ENCODE measurements at places on chromosomes 2 and 18. TPM values are rescaled to one million over a fixed set of nuclear protein-coding genes. Genes with fewer than 3 reads are reported as not detected.

DNA sequence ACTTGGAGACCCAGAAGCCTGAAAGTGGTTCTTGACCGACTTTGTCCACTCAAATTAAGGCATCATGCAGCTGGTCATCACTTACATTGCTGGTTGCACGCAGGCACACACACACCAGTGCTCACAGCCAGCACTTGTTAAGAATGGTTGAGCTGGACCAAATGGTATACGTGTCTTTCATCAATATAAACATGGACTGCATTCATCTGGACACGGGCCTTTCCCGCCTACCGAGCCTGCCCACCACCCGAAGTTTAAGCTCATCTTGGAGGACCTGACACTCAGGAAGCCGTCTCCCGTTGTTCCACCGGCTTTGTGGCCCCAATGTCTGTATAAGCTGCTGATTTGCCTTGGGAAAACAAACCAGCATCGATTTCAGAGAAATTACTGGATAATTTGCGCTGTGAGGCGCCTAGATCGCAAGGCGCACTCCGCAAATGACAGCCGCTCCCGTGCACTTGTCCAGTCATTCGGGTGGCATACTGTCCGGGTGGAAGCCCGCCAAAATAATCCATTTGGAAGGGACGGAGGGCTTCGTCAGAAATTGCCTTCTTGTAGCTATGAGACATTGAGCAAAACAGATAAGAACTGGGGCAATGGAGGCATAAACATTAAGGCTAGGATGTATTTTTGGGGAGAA, 40.1 kb upstream of the AKAIN1 start:
- DNase-seq: no peak

DNA sequence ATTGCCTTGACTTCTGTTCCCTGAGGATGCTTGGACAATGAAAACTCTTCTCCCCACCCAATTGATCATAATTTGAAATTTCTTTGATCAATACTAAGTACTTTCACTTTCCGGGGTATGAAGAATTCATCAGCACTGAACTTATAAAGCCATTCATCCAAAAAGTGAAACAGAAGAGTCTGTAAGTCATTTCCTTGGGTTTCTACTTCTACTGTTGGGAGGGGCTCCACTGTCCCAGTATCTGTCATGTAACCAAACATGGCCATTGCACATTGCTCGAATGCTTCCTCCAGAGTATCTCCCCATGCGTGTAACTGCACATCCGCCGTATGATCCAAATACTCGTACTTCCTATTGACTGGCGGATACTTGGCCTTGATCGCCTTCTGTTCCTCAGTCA, 30.3 kb downstream of the NCL start:
- DNase-seq: no peak

The WDR35 gene
- 8.1 TPM for total RNA-seq

DNA sequence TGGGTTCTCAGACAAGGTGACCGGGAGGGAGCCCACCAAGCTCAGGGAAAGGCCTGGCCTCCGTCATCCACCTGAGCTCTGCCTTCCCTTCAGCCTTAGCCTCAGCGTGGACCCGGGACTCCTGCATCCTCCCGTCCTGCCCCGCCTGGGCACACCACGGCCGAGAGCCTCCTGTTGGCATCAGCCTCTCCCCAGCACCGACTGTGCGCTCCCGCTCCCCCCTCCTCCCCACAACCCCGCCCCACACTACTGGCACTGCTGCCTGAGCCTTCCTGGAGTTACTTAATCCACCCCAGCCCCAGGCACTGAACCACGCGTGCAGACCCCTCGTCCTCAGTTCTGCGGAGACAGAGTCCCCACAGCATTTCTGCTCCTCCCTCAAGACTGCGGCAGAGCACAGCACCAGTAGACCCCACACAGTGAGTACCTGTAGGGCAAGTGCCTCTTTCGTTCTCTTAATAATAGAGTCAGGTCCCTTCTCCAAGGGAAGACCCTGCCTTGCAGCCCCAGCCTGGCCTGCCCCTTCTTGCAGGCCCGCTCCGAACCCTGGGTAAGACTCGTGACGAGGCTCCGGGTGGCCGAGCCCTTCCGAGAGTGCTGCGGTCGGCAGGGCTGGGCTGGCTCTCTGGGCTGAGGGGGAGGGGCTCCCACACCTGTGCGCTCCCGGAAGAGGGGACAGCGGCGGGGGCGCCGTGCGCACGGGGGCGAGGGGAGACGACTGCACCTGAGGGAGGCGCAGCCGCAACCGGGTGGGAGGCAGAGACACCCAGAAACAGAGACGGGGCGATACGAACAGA, at the start of gene AMER3:
AMER3 (plus strand) TSS at position 285 of the 797 bp plus-strand sequence. CDS start 6,533 bp downstream, outside the sequence.
- DNase-seq: peak; percentile 75

DNA sequence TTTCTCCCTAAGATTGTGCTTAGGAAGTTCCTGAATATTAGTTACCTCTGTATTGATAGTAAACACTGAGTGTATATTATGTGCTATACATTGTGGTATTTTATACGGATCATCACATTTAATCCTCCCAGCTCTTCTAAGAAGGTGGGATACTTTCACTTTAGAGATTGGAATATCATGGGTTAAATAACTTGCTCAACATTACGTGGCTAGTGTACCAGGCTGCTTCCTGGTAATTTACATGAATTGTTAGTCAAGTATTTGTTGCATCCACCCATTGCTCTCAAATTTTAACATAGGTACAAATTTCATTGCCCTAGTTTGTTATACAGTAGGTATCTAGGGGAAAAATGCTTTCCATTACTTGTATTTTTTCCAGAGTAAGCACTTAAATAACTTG, 21.4 kb downstream of the FAM98A start:
- no peak for DNase-seq

The SEMA4F gene
- 6.2 TPM for total RNA-seq

DNA sequence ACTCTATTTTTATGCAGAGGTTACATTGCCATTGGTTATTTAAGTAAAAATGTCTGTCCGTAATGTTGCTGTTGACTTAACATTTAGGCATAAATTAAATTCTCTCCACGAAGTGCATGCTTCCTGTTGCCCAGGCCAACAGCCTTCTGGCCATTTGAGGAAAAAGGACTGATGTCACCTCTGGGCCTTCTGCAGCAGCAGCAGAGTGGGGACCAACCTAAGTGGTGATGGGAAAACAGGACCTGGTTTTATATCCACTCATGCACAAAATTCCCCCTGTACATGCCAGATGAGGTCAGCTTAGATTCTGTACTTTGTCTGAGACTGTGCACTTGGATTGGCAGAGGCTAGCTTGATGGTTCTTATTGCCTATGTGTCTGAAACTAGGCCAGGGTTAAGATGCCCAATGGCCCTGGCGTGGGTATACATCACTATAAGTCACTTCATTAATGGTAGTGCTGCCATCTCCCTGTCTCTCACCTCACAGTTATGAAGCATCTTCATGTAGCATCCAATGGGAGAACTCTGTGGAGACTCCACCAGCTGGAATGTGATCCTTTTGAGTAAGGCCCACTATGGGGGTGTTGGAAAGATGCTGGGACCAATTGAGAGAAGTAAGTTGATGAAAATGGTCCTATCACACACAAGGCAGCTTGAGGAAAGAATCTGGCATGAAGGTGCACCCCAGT, 4.4 kb downstream of the ARHGAP25 start:
- DNase-seq: no peak

DNA sequence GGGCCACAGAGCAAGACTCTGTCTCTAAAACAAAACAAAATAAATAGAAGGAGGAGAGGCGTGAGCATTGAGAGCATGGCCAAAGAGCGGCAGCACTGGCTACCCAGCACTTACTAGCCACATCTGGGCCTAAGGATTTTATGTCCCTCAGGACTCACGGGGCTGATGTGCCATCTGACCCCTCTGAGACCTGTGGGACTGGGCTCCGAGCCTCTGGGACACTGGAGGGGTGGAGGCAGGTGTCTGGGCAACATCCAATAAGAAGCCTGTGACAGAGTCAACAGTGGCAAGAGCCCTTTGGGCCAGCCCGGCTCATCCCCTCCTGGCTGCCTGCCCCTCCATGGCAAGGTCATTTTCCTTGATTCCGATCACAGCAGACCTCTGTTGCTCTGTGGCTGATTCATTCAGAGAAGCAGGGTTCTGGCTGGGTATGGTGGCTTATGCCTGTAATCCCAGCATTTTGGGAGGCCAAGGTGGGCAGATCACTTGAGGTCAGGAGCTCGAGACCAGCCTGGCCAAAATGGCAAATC, 60.7 kb downstream of the RRM2 start:
- no peak for DNase-seq

The RNF103 gene
- total RNA-seq: 21.8 TPM

DNA sequence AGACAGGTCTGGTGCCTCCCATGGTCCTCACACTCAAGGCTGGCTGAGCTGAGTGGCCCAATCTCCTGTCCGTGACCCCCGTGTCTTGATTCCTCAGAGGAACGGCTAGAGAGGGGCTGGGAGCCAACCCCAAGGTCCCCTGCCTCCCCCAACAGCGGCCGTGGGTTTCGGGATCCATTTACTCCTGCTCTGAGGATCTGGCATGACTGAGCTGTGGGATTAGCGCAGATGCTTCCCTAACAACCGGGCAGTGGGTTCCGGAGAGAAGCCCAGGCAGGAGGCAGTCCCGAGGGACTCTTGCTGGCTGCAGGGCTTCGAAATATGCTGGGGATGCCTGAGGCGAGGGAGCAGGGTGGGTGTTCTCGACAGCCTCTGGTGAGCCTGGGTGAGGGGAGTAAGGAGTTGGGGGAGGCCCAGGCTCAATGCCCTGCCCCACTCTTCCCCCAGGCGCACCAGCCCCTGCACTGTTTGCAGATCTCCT, 18.9 kb downstream of the GPR35 start:
- no peak for DNase-seq

The FARP2 gene
- 37.2 TPM for total RNA-seq

GRCh38 chr2:173079973-173080860, 4.6 kb downstream of the MAP3K20 start:
- no peak for DNase-seq

GRCh38 chr2:55163274-55163721, 68.8 kb downstream of the CLHC1 start:
- DNase-seq: no peak

The CD226 gene
- 0.02 TPM for total RNA-seq

DNA sequence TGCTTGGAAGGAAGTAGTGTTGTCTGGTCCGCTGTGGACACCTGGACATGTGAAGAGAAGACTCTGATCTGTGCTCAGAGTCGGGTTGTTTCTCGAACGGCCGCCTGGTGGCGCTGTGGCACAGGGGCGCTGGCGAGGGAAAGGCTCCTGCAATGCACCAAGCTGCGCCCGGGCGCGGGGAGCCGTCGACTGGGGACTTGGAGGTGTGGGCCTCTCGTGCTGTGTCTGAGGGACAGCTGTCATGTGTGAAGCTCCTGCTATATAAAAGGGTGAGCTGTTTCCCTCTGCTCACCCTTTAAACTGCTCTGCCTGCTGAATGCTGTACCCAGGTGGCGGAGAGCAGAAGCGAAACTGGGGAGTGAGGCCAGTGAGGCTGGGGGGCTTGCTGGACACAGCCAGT, 44.0 kb downstream of the GNAL start:
- DNase-seq: peak; percentile 88

The CTLA4 gene
- total RNA-seq: not detected

The ST6GAL2 gene
- not detected for total RNA-seq

DNA sequence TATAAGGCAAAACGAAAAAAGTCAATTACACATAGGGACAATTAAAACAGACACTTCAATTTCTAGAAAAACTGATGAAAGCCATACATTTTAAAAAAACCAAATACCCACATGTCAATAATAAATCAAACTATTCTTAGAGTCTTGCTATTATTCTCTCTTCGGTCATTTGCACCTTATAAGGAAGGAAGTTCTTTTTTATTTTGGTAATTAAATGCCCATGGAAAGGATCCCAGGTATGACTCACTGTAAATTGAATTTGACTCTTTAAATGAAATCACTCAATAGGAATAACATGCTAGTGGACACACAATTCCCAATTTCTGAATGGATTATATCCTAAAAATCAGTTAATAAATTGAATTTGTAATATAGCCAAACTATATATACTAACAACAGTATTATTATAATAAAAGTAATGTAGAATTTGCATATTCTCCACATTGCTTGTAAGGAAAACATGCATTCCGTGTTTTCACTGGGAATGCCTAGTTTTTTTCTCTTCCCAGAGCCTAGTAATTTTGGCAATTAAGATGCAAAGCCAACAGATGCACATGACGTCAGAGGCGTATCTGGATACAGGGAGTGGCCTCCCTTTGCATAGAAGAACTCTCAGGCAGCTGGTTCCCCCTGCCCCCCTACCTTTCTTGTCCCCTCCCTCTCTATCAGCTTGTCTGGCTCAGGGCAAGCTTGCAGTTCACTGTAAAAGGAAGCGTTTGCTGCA, 153.5 kb upstream of the PGAP1 start:
- DNase-seq: no peak

DNA sequence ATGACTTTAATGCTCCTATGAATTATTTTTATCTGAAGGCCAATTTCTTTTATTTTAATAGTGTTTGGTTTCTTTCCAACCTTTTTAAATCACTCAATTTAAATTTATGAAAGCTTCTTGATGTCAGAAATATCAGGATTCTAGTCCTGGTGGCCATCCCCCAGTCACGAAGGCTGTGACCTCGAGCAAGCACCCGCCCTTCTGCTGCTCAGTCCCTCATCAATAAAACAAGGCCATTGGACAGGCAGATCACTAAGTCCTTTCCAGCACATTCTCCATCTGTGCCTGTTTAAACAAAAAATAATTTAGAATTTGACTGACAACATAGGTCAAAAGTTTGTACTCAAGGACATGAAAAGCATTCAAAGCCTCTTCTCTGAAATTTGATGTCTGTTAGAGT, 483.6 kb upstream of the VRK2 start:
- DNase-seq: no peak

DNA sequence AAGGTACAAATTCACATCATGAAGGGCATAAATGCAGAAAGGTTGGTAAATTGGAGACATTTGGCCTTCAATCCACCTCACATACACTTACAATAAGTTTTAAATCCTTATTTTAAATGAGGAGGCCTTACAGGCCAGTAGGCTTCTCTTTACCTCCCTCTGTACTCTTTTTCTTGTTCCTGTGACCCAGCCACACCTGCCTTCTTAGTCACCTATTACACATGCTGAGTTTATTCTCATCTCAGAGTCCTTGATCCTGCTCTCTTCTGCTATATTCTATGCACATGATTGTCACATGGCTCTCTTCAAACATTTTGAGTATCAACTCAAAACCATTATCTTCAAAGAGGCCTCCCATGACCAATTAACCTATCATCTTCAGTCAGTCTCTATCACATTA, 491.5 kb downstream of the SATB2 start:
- no peak for DNase-seq

The HOXD8 gene
- total RNA-seq: not detected

All from Caco-2 (cell line).